ENCODE measurements at places on chromosomes 13 and 19.

GRCh38 chr13:108322206-108322824 lies 52.8 kb downstream of the TNFSF13B start:
- DNase-seq = no peak

GRCh38 chr13:110554227-110554836 lies 7.2 kb downstream of the RAB20 start:
- DNase-seq = no peak

GRCh38 chr19:5313307-5313706 lies 27.3 kb downstream of the PTPRS start:
- DNase-seq = no peak

DNA sequence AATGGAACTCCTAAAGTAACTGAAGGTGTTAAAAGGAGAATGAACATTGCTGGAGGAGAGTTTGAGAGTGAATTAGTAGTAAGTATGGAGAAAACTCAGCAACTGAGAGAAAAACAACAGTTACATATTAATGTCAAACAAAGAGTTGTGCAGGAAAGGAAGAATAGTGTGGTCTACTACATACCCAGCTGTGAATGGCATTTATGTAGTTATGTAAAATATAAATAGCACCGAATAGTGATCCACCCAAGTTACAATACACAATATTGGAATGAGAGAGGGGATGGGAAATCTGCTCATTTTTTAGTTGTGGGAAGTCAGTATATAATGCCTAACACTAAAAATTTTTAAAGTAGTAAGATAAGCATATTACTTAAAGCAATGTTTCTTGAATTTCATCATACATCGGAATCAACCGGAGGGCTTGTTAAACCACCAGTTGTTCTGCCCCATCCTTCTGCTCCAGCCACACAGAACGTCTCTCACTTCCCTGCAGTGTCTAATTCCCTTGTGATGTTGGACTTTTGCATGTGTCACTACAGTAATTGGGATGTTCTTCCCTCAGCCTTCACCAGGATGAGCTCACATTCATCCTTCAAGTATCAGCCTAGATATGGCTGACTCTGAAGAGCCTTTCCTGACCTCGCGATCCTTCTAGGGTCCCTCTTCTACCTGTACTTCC lies 11.5 kb downstream of the CCDC70 start:
- DNase-seq = no peak

- DNase-seq = no peak
Measured at GRCh38 chr13:70723732-70724131, 615.5 kb upstream of the KLHL1 start.

- DNase-seq = no peak
Measured at GRCh38 chr19:39542206-39542605, 2.2 kb upstream of the EID2 start.

DNA sequence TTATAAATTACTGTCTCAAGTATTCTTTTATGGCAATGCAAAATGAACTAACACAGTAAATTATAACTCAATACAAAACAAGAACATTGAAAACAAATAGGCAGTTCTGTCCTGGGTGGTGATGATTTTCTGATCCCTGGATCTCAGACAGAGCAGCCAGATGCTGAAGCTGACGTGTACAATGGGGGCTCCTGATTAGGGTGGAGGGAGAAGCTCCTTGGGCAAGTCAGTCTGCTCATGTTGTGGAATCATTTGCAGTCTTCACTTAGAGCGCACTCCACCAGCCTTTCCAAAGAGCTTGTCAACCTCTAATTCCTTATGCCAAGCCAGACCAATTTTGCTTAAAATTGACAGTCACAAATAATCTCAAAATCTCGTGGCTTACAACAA lies 21.6 kb downstream of the FXYD5 start:
- no peak for DNase-seq

GRCh38 chr19:13856497-13856896 lies 20.4 kb upstream of the NANOS3 start:
- no peak for DNase-seq

DNA sequence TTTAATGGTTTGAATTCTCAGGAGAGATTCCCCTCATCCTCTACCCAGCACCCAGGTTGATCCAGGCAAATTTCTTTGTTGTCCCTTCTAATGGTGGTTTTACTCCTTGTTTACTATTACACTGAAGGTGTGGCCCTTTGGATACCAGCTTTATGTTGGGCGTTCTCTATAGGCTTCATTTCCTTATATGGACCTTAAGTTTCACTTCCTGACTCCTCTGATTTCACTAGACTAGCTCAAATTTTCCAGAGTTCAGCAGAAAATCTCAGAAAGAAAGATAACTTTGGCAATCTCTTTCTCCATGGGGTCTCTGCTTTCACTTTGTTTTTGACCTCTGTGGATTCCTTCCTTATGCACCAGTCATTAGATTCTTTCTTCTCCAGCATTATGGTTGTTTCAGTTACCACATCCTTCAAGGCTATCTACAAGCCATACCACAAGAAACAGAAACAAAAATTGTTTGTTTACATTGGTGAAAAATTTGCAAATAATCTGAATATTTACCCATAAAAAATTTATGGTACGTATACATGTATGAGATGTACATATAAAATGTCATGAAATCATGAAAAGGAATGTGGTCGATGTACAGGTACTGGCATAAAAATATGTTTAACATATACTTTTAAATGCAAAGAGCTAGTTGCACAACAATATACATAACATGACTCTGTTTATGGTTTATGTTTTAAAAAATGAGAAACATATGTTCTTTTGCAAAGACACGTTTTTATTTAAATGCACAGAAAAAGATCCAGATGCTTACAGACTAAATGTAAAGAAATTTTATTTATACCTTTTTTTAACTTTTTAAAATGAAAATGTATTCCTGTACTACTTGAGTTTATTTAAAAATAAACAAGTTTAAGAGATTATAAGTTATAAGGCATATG lies 212.6 kb downstream of the LACC1 start:
- no peak for DNase-seq

- no peak for DNase-seq
Measured at GRCh38 chr13:49410006-49410405, 33.9 kb downstream of the CAB39L start.

- no peak for DNase-seq
Measured at GRCh38 chr19:14203177-14203576, 2.8 kb downstream of the ADGRL1 start.

DNA sequence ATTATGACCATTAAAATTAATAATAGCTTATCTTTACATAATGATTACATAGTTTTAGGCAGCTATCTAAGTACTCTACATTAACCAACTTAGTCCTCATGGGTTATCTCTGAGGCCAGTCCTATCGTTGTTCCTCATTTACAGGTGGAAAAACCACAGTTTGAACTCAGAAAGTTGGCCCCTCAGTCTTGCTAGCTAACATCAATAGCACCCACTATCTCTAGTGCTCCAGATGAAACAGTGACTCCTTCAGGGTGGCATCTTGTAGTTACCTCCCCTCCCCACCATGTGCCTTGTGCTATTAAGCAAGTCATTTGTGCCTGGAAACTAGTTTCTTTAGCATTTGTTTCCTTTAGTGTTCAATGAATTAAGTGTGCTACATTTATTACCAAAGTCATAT lies 1086.7 kb downstream of the EFNB2 start:
- no peak for DNase-seq

DNA sequence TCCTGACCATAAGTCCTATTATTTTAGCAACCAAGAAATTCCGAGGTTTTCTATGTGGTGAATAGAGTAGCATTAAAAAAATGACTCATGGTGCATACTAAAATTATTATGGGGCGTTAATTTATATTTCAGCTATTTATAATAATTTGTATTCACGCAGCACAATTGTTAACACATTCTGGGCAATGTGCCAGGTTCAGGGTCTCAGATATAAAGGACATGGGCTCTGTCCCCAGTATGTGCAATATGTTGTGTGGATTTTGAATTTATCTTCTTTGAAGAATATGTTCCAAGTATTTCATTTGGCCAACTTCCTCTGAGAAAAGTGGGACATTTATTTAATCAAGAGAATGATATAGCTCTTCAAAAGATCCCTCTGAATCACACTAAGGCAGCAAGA lies 1434.7 kb upstream of the PRR20A start:
- DNase-seq = no peak

DNA sequence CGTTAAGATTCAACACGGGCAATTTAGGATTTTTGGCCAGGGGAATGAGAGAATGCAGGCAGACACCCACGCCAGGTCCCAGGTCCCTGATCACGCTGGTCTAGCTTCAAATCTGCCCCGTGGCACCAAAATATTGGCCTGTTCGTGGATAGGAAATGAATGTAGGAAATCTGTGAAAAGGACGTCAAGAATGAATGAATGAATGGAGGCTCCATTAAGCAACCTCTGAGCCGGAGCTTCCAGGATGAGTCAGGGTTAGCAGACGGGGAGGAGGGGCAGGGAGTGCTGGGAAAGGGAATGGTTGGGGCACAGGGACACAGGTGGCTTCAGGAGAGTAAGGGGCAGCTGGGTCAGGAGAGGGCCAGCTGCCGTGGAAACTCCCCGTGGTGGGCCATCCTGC lies 4.2 kb downstream of the SULT2B1 start:
- DNase-seq = no peak

GRCh38 chr13:74930402-74931165 lies 551.4 kb downstream of the TBC1D4 start:
- peak; percentile 37 for DNase-seq

- DNase-seq = peak; percentile 28
Measured at GRCh38 chr19:17680230-17680722, 7.9 kb downstream of the UNC13A start.

- DNase-seq = no peak
Measured at GRCh38 chr13:40994581-40995230, 24.4 kb downstream of the ELF1 start.

DNA sequence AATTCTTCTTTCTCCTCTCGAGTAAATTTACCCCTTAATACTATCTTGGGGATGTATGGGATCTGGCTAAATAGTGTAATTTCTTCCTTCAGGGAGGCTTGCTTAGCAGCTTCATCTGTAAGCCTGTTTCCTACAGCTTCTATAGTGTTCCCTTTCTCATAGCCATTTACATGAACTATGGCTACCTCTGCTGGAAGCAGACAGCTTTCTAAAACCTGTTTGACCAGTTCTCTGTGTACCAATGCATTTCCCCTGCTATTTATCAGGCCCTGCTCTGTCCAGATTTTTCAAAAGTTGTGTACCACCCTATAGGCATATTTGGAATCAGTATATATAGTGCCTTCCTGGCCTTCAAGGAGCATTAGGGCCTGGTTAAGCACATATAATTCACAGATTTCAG lies 113.6 kb upstream of the PCDH9 start:
- no peak for DNase-seq

- DNase-seq = no peak
Measured at GRCh38 chr13:84641491-84641890, 759.2 kb upstream of the SLITRK1 start.

GRCh38 chr19:33700408-33701013 lies 78.8 kb downstream of the CHST8 start:
- no peak for DNase-seq

DNA sequence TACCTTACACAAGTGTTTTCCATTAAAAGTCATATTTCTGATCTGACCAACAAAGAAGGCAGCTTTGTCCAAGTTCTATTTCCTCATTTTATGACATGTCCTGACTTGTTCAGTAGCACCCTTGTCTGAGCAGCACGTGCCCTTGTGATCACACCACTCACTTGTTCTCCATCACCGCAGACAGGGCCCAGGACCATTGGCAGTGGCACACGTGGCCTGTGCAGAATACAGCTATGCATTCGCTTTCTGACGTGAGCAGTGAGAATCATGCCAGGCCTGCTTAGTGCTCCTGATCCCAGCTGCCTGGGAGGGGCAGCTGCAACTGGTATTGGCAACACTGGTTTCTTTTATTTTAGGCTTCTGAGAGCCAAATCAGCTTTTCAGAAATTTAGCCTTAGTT lies 134.2 kb downstream of the FRY start:
- DNase-seq = no peak

GRCh38 chr13:107138486-107138885 lies 570.5 kb upstream of the ARGLU1 start:
- DNase-seq = no peak

DNA sequence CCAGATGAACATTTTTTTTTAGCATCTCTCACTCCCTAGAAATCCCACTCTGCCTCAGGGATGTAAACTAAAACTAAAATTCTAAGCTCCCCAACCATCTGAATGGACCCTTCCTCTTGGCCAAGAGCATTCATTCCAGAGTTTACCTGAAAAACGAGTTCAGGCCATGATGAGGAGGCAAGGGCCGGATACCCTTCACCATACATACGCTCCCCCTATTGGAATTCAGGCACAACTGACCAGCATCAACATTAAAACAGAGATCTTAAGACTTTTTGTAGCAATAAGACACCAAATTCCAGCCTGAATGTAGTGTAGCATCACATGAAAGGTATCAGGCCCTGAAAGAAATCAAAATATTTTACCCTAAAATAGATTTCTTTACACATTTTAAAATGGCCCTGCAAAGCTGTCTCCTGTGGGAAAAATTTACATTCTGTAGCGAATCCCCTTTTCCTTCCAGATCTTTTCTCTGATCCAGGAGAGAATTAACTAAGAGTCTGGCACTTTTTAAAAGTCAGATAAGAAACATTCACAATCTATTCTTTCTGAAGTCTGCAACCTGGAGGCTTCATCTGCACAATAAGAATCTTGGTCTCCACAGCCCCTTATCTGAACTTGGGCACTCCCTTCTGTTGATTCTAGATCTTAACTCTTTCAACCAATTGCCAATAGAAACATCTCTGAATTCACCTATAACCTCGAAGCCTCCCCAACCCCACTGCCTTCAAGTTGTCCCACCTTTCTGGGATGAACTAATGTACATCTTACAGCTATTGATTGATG lies 888.5 kb downstream of the UQCRFS1 start:
- DNase-seq = no peak

- DNase-seq = no peak
Measured at GRCh38 chr13:112859817-112860190, 109.2 kb upstream of the MCF2L start.

DNA sequence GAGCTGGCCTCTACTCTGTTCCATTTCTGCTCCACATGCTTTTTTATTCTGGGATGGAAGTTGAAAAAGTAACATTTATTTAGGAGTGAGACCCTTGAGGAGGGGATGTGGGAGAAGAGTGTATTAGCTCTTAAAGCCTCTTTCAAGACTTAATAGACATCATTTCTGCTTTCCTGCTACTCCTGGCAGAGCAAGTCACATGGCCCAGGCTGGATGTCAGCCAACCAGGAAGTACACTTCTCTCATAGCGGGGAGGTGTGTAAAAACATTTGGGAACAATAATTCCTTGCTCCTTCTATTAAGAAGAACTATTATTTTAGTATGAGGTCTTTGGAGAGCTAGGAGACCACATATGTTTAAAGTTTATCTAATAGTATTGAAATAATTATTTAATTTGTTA lies 40.6 kb upstream of the FAM216B start:
- DNase-seq = no peak
